Fibroblast of skin of left biceps (primary cell): ENCODE measurements at places on chromosomes 4 and X.

- DNase-seq = no peak
These were observed 44.7 kb upstream of the AFAP1 start for GRCh38 chr4:7984286-7984925.

DNA sequence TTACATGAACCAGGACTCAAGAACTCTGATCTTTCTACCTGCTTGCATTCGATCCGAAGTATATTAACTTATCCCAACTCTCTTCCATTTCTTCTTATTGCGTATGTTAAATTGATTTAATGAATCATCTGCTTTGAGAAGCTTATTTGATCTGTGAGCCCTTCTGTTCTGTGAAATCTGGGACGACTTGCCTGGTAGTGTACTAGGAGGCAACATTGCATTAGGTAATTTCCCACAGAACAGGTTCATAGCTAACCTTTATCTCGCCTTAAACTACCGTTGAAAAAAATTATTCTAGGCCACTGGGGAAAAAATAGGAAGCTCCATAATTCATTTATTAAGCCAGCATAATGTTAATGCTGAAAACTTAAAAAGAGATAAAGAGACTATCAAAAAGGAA is 67.2 kb upstream of the MAB21L2 start:
- no peak for DNase-seq

DNA sequence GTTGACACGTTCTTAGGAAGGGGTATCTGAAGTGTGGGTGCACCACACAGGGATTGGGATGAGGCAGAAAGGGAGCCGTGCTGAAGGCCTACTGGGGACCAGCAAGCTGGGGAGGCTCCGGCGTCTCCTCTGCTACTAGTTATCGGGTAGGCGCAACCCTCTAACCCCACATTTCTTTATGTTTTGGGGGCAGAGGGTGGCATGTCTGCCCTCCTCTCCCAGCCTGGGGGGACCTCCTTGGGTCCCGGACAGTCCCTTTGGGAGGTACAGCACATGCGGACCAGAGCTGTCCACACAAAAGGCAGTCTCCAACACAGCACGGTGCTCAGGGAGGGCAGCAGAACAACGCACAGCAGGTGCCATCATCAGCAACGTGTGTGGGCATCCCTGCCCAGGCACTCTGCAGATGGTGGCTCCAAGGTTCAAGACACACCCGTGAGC is 33.2 kb downstream of the WDR1 start:
- no peak for DNase-seq

DNA sequence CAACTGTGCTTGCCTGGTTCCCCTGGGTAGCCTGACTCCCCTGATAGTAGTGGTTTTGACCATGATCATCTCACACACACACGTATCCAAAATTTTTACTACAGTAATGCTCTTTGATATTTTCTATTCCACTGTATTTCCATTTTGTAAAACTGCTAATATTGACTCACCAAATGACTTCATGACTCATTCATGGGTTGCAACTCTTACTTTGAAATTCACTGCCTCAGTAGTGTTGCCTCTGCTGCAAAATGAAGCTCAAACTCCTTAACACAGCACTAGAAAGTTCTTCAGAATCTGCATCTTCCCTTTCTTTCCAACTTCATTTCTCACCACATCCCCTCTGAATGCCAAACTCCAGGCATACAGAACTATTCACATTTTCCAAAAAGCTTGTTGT is 20.3 kb downstream of the QRFPR start:
- no peak for DNase-seq
